Endothelial cell (in vitro differentiated cells): ENCODE measurements at places on chromosomes 1 and 21. TPM values are rescaled to one million over a fixed set of nuclear protein-coding genes. Genes with fewer than 3 reads are reported as not detected.
A peak's percentile ranks its signal among the peaks of the same experiment; 100 is the strongest.

GRCh38 chr1:204266504-204267034 lies 52.8 kb upstream of the GOLT1A start:
- peaks cover 3% of the 10 kb centered on the region for H3K27me3 ChIP-seq
- H3K4me3 ChIP-seq: no peak overlapping the region
- H3K36me3 ChIP-seq: peaks cover 3% of the 10 kb centered on the region
- H3K27ac ChIP-seq: no peak overlapping the region
- no peak for DNase-seq
- peaks cover 3% of the 10 kb centered on the region for H3K4me1 ChIP-seq

- H3K4me3 ChIP-seq: peak within 1 kb of the TSS; percentile 97
- DNase-seq: peak; percentile 52
Measured at GRCh38 chr1:61741711-61742619, at the start of gene PATJ. Gene PATJ, plus strand, starts transcription at chr1:61742480. Its CDS starts 20,413 bp downstream, at chr1:61762893.

Gene FCRL2
- not detected for total RNA-seq

Gene AGTRAP
- 25.1 TPM for total RNA-seq

DNA sequence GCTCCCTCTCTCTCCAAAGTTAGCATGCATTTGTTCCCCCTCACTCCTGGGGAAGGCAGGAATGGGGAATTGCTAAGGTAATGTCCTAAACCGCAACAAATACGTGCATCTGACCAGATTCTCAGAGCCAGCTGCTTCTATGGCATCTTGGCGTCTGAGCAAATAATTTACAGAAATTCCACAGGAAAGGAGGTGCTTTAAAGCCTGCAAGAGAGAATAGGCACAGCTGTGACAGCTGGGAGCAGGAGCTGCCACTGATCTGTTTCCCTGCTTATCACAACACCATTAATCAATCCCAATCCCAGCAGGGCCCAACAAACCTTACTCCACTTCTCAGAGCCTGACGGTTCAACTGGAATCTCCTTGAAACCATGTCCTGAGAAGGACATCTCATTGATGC lies 83.5 kb upstream of the ZNF281 start:
- H3K4me3 ChIP-seq: no peak overlapping the region
- H3K27me3 ChIP-seq: no peaks in the 10 kb centered on the region
- H3K27ac ChIP-seq: no peak overlapping the region
- peaks cover 12% of the 10 kb centered on the region for H3K4me1 ChIP-seq
